ENCODE measurements at places on chromosomes 2 and 18.
A peak's percentile ranks its signal among the peaks of the same experiment; 100 is the strongest.

DNA sequence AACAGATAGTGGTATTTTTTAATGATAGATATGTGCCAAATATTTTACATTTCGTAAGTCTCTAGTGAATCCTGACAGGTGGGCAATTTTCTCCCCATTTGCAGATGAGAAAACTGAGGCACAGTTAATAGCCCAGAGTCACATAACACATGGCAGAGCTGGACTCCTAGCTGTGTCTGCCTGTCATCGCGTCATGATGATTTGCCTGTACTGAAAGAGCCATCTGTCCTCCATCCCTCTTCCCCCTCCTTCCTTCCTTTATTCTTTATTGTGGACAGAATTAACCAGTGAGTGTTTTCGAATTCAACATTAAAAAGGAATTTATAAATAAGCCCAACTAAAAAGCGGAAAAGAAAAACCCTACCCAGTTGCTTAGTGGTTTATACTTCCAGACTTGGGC, 3.2 kb downstream of the DNAJB2 start:
- no peak for DNase-seq

GRCh38 chr2:202267495-202267894, 1.9 kb downstream of the NOP58 start:
- DNase-seq: peak; percentile 16

DNA sequence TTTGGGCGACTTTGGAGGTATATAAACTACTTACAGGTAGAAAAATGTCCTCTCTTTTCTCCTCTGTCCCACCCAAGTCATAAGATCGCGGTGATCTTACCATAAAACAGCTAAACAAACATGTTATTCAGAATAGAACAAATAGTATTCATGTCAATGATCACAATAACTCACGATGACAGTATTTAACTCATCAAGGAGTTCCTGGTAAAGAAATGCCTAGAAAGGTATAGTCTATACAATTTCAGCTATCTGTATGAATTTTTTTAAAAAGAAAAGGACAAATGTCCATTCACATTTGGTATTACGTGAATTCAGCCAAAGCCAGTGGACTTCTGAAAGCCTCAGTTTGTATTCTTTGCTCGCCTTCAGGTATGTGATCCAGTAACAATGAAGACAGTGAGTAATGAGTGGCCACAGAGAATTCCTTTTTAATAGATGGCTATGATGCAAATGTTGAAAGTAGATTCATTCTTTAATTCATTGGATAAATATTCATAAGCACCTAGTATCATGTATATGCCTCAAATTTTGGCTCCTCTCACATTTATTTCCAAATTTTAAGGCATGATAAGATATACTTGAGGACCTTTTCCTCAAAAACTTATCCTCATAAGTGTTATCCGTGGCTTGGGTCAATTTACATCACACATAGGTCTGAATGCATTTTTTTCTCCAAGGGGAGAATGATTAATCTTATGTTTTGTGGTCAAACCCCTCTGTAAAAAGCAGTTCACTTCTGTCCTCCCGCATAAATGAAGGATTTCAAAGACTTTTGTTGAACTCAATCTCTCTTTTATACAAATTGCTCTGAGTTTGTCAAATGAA, 20.3 kb downstream of the ABCB11 start:
- no peak for DNase-seq

GRCh38 chr18:8003878-8004675, 437.0 kb downstream of the PTPRM start:
- no peak for DNase-seq

DNA sequence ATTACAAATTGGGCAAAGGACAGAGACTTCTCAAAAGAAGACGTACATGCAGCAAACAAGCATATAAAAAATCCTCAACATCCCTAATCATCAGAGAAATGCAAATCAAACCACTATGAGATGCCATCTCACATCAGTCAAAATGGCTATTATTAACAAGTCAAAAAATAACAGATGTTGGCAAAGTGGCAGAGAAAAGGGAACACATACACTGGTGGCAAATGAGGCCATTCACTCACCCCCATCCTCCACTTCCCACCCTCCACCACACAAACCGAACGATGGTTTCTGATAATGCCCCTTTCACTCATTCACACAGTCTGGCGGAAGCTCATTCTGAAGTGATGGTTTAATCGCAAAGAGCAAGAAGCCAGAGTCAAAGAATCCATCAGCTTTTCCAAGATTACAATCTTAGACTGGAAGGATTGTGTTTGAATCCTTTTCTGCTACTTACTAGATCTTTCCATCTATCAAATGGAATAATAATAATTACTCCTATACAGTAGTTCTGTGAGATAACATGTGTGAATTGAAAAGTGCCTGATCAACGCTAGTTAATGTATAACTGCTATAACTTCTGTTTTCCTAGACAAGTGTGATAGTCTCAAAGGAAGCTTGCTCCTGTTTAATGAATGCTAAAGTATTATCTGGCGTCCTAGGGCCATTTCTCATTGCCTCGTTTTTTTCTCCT, 16.9 kb upstream of the CD28 start:
- DNase-seq: no peak

- DNase-seq: no peak
These were observed 211.3 kb upstream of the HNRNPA3 start for GRCh38 chr2:177001334-177001733.

Data from CD4-positive, alpha-beta T cell treated with Interleukin-6 at 100 ng/mL for 8 hours (primary cell).